ENCODE measurements at places on chromosomes 16 and 17. TPM values are rescaled to one million over a fixed set of nuclear protein-coding genes. Genes with fewer than 3 reads are reported as not detected.

The KRTAP1-5 gene
- total RNA-seq = not detected

DNA sequence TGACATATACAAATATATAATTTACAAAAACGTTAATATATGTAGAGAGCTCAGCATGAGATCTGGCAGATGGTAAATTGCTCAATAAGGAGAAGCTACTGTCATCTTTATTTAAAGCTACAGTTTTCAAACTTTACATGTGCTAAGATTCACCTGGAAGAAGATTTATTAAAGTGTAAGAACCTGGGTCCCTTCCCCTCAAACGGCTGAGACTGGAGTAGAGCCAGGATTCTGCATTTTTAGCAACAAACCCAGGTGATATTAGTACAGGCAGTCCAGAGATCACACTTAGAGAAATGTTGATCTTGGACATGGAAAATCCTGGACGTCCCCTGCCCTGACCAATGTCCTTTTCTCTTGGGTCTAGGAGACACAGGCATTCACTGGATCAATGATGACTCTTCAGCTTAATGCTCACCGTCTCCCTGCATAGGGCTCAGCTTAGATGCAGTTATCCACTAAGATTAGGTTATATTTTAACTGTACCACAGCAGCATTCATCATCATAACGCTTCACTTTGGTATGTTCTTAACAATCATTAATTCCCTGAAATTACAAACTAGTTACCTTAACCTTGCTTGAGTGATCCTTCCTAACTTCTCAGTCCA lies 20.4 kb downstream of the CDR2 start:
- DNase-seq = no peak

The NHLRC4 gene
- 4.2 TPM for total RNA-seq

The PPM1E gene
- 0.55 TPM for total RNA-seq

The KRT9 gene
- not detected for total RNA-seq

DNA sequence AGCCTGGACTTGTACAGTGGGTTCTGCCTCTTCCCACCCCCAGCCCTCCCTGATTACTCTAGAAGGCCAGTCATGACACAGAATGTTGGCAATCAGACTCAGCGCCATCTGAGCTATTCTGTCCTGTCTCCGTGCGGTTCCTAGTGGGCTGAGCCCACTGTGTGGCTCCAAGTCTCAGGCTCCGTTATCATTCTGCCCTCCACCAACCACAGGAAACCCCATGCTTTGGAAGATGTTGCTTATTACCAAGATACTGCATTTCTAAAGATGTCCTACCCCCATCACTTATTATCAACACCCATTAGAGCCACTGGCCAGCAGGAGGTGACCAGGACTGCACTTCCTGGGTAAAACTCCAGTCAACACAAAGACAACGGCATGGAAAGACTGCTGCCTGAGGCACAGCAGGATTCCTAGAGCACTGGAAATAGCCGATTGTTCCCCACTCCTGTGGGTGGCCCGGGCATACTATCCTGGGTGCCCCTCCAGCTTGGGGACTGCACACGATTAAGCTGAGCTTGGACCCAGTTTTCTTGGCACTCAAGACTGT lies 133.6 kb downstream of the AATF start:
- no peak for DNase-seq

The PRDM7 gene
- not detected for total RNA-seq

DNA sequence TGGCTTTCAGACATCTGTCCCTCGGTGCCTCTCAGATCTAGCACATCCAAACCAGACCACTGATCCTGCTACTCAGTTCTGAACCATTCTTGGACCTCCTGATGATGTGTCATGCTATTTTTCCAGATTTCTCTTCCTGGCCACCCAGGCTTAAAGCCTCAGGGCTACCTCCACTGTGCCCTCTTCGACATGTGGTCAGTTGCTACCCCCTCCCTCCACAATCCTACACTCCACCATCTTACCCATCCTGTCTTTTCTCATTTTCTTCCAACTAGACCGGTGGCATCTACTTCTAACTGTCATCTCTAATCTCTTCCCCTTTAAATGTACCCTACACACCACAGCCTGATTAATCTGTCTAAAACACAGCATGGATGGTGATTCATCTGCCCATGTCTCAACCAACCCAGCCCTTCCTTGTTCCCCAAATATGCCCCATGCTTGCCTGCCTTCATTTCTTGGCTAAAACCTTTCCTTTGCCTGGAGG lies 478.6 kb downstream of the SLC39A11 start:
- DNase-seq = no peak

The BHLHA9 gene
- total RNA-seq = not detected

DNA sequence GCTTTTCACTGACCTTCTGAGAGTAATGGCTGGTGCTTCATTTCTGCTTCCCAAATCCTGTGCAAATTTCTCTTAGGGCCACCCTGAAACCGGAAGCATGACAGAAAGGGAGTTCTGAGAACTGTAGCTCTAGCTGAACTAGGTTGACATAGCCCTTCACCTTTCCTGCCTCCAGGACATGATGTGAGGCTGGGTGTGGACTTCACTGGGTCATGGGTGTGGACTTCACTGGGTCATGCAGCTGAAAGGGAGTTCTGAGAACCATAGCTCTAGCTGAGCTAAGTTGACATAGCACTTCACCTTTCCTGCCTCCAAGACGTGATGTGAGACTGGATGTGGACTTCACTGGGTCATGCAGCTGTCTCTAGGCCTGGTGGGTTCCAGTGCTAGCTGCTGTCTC lies 54.3 kb upstream of the NLRP1 start:
- DNase-seq = no peak

GRCh38 chr16:4915226-4915761 lies 21.7 kb downstream of the PPL start:
- peak; percentile 60 for DNase-seq

DNA sequence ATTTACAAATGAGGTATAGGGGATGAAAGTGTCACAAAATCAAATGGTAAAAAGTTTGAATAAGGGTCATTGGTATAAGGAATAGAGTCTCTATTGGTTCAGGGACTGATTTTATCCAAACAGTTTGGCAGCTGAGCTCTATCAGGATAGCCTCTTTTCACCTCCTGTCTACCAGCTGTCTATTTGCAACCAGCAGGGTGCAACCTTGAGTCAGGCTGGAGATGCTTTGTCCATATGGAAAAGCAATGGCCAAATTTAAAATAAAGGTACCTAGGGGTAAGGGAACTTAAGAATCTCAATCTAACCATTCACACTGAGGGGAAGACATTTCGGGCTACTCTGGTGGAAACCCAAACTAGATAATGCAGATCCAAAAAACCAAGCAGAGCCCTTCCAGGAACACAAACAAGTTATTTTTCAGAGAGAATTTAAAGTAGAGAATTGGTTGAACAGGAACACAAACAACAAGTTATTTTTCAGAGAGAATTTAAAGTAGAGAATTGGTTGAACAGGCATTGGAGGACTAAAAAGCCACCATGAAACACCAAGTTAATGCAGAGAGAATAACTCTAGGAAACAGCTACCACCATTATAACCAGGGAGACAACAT lies 12.6 kb upstream of the CA10 start:
- no peak for DNase-seq

DNA sequence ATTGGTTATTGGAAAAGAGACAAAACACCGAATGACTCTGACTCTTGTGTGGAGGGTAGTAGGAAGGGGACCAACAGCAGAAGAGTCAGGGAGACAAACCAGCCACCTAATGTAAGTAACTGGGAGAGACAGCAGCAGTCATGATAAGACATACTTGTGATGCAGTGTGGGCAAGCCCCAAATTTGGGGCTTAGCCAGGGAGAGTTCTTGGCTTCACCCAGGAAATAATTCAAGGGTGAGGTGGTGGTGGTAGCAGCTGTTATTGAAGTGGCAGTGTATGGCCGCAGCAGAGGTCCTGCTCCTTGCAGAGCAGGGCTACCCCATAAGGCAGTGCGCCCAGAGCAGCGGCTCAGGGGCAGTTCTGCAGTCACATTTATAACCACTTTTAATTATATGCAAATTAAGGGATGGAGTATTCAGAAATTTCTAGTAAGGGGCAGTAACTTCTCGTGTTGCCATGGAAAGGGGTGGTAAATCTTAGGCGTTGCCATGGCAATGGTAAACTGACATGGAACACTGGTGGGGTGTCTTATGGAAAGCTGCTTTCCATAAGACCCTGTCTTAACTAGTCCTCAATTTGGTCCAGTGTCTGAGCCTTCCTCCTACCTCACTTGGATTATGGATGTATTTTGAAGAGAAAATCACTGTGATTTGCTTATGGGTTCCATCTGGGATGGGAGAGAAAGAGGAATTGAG lies 317.1 kb downstream of the PHKB start:
- no peak for DNase-seq

GRCh38 chr16:66703406-66704215 lies 7.1 kb upstream of the CMTM4 start:
- no peak for DNase-seq

The CTRB1 gene
- total RNA-seq = not detected

The GPR179 gene
- not detected for total RNA-seq

The HEATR9 gene
- not detected for total RNA-seq

DNA sequence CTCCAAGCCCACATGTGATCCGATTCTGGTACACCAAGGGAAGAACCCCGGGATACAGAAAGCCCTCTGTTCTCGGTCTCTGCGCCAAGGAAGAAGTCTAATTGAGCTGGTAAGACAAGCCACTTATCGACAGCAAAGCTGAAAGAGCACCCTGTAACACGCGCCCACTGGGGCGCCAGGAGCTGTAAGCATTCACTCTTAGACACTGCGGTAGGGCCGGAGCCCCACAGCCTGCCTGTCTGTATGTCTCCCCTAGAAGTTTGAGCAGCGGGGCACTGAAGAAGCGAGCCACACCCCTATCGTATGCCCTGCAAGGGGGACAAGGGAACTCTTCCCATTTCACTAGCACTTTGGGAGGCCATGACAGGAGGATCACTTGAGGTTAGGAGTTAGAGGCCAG lies 27.0 kb upstream of the MEIOC start:
- no peak for DNase-seq

The TAF1C gene
- total RNA-seq = 20.7 TPM

GRCh38 chr17:10193632-10194031 lies 4.8 kb downstream of the GAS7 start:
- no peak for DNase-seq

The MYH13 gene
- not detected for total RNA-seq

DNA sequence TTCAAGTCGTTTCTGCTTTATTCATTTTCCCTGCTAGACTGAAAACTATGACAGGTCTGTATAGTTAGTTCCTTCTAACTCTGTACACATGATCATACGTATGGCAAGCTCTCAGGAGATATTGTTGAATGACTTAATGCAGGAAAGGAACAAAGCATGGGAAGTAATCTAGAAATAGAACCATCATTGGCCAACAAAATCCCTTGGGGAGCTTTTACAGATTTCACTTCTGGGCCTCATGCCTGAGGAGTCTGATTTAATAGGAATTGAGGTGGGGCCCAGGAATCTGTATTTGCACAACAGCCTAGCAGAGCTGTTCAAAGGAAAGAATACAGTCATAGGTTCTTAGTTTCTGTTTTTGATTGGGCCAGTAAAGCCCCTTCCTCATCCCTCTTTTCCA lies 229.2 kb downstream of the MAP2K6 start:
- no peak for DNase-seq

- no peak for DNase-seq
Observed at GRCh38 chr16:17134586-17134985, 336.2 kb downstream of the XYLT1 start.

- no peak for DNase-seq
Observed at GRCh38 chr16:26801628-26802027, 265.1 kb upstream of the C16orf82 start.

DNA sequence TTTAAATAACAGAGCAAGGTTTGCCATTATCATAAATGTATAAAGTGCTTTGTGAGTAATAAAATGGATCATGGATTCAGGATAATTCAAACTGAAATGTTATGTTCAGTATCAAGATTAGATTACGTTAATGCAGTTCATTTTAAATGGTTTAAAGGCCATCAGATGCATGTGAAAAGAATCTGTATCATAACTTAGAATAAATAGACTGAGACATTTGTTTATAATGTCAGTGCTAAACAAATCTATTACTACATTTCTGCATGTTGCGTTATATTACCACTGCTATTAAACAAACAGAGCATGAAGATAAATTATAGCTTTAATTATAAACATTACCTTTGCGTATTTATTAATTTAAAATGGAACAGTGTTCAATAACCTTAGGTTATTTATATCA lies 160.2 kb downstream of the TOX3 start:
- no peak for DNase-seq

GRCh38 chr17:69418535-69418934 lies 4.0 kb downstream of the MAP2K6 start:
- no peak for DNase-seq

- no peak for DNase-seq
Observed at GRCh38 chr16:12078405-12079280, 102.1 kb downstream of the SNX29 start.

DNA sequence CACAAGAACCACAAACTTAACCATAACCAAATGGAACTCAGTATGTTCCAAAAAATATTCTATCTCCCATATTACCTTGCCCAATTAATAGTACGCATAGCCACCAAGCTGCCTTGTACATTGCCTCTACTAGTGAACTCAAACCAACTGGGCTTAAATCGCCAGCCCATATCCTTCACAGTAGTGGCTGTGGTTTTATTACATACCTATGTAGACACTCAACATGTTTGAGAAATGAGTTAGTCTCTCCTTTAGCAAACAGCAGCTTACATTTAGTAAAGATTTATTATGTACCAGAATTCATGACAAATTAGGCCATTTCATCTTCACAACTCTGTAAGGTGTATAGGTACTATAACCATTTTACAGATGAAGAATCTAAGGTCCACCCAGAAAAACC lies 41.4 kb downstream of the GRB2 start:
- DNase-seq = no peak

- DNase-seq = no peak
Observed at GRCh38 chr16:31487720-31488467, 5.0 kb downstream of the SLC5A2 start.

DNA sequence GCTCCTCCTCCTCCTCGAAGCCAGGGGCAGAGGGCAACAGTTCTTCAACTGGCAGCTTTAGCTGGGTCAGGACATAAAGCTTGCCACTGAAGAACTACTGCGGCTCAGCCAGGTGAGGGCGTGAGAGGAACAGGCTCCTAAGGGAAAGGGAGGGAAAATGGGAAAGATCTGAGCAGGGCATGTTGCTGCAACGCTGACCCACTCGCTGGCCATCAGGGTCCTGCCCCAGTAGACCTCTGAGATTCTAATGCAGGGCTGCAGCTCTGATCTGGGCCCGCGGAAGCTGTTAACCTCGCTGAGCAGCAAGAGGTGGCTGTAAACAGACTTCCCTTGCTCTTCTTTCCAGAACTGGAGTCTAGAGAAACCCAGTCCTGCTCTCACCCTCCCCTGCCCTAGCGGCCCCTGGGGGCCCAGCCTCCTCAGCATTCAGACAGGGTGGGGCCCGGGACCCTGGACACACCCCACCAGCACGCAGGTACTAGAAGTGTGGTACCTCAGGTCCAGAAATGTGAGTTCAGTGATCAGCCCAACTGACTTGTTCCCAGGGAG lies 3.8 kb upstream of the TLCD2 start:
- DNase-seq = no peak

The SCGB1C2 gene
- total RNA-seq = not detected

The FBXO39 gene
- total RNA-seq = not detected

The UNC45B gene
- not detected for total RNA-seq

- no peak for DNase-seq
Observed at GRCh38 chr16:85027958-85028684, 526 bp downstream of the KIAA0513 start.

- no peak for DNase-seq
Observed at GRCh38 chr16:26598061-26598460, 468.7 kb upstream of the C16orf82 start.

GRCh38 chr16:1550069-1550468 lies 16.6 kb downstream of the TMEM204 start:
- no peak for DNase-seq

The ZNF213 gene
- 2.6 TPM for total RNA-seq

- no peak for DNase-seq
Observed at GRCh38 chr16:73955255-73955654, 341.4 kb upstream of the PSMD7 start.

- DNase-seq = no peak
Observed at GRCh38 chr17:11256877-11257276, 15.9 kb downstream of the SHISA6 start.

All from sigmoid colon (tissue), 7 donors.